ENCODE measurements at places on chromosomes 12 and 14.

DNA sequence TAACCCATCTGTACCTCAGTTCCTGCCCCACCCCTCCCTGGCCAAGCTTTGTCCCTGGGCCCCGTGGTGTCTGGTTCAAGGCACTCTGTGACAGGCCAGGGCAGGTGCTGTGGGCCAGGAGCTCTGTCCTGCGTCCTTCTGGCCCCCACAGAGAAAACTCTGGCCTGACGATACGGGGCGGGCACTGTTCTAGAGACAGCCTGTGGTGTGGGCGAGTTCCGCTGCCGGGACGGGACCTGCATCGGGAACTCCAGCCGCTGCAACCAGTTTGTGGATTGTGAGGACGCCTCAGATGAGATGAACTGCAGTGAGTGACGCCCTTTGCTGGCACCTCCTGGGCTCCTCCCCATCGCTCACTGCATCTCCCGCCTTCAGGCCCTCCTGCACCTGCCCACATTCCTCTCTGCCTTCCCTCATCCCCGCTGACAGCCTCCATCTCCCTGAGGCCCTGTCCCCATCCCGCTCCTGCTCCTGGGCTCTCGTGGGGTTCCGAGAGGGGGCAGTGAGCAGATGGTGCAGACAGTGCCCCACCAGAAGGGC lies 22.8 kb upstream of the NXPH4 start:
- no peak for DNase-seq

- DNase-seq, result no peak
Measured at GRCh38 chr14:61472801-61473376, 151.5 kb downstream of the PRKCH start.

DNA sequence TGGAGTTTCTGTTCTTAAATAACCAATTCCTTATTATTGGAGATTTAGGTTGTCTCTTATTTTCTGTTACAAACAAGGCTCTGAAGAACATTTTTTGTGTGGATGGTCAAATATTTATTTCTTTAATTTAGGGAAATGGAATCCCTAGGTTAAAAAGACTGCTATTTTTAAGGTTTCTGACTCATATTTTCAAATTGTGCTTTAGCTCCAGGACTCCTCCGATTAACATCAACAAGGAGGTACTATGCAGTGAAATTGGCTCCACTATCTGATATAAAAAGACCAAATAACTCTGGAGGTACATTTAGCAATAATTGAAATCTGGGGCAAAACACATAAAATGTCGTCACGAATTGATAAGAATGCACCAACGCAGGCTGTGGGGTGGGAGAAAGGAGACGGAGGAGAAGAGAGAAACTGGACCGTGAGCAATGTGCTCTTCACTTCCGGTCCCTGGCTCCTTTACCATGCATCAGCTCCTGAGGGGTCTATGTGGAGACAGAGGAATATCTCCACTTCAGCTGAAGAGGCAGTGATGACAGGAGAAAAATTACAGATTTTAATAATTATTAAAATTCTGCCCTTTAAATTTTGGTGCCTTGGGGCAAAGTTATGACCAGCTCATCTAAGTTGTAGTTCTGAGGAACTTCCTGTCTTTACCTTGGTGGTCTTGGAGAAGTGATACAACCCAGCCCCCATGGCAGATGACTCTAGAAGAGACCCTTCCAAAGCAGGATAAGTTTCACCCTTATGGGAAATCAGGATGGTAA lies 90.2 kb upstream of the BTG1 start:
- no peak for DNase-seq

DNA sequence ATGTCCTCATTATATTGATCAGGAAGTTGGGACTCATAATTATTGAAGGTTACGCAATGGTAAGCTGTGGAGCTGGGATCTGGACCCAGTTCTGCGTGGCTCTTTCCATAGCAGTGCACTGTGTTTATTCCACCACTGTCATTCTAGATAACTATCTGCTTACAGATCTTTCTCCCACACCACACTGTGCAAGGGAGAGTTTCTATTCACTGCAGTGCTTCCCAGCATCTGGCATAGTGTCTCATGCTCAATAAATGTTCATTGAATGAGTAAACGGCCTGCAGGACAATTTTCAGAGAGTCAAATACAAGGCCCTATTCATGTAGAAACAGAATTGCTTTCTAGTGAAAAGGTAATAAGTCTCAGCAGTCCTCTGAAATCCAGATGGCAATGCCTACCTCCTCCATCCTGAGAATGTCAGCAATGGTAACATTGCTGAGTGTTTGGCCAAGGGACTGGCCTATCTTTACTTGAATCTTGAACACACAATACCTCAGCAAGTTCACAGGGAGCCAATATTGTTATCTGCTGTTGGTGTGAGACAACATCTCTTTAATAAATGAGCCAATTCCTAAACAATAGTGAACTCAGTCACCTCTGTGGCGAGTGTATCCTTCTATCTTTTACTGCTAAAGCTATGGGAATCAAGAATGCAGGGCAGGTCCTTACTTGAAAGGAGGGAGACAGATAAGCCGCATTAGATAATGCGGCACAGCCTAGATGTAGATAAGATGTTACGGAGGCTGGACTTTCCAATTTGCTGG lies 332.4 kb upstream of the PRICKLE1 start:
- no peak for DNase-seq

GRCh38 chr12:126952096-126953007 lies 1314.6 kb upstream of the TMEM132C start:
- no peak for DNase-seq

GRCh38 chr12:109863847-109864712 lies 16.3 kb downstream of the GLTP start:
- DNase-seq, result no peak

DNA sequence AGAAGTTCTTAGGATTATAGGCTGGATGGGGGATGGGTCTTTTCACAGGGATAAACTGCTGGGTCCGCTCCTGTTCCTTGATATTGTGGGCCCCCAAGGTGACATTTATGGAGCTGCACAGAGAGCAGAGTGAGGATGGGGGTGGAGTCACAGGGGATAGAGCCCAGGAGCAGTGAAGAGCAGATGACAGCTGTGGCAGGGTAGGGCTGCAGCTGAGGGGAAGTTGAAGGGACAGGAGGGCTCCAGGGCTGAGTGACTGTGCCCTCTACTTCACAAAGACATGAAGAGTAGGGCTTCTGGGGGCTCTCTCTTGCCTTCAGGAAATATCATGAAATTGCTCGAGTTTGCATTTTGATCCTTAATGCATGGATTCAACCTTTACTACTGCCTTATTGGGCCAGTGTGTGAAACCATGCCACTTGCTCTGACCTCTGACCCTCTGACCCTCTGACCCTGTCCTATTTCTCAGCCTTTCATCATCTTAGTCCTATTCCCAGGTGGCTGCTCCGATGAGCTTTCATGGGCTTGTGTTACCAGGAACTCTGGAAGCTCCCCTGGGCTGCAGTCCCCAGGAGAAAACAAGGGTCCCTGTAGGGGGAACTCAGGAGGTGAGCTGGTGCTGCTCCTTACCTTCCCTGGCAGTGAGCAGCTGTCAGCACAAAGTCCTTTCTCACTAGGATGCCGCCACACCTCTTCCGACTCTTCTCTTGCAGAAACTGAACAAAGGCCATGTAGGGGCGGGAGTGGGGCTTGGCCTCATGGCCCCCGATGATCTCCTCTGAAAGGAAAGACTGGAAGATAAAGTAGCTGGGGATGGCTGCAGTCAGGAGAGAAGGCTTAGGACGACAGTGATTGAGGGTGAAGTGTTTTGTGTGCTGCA lies 1.6 kb downstream of the GZMH start:
- no peak for DNase-seq

- no peak for DNase-seq
Measured at GRCh38 chr12:67504026-67504425, 144.5 kb upstream of the DYRK2 start.

- DNase-seq, result no peak
Measured at GRCh38 chr12:21169878-21170472, 39.0 kb downstream of the SLCO1B1 start.

DNA sequence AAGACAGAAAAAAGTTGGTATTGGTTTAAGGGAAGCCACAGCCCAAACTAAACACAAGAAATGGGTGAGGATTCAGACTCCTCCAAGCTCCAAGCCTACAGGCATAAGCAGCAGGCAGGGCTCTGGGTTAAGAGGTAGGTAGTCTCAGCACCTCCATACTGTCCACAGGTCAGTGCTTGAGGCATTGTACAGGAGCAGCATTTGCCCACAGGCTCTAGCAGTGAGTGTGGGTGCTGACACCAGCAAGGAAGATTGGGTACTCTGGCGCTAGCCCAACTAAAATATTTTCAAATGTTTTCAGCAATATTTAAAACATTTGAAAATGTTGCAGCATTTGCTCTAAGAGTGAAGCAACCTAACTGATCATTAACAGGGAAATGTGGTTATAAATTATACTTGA lies 33.1 kb downstream of the FERMT2 start:
- no peak for DNase-seq

- no peak for DNase-seq
Measured at GRCh38 chr12:13000616-13000924, 505 bp upstream of the HEBP1 start.

DNA sequence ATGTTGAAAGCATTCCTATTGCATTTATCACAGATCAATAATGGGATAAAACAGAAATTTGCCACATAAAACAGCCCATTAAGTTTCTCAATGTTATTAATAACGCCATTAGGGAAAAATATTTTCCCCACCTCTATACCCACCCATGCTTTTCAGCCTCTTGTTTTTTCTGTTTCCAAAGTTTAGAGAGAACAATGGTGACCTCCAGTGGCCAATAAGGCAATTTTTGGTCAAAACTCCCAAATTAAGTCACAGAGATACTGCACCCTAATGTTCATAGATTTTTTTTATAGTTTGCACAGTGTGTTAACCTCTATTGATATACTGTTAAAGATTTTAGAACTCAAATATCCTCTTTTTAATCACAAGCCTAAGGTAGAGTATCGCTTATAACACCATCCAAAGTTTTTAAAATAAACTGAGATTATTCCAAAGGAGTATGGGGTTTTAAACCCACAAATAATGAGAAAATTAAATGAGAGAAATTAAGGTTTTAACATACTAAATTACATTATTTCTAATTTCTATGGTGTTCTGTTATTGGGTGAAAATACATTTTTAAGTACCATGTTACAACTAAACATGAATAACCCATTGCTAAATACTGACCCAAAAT lies 184.7 kb upstream of the DCN start:
- DNase-seq, result no peak

DNA sequence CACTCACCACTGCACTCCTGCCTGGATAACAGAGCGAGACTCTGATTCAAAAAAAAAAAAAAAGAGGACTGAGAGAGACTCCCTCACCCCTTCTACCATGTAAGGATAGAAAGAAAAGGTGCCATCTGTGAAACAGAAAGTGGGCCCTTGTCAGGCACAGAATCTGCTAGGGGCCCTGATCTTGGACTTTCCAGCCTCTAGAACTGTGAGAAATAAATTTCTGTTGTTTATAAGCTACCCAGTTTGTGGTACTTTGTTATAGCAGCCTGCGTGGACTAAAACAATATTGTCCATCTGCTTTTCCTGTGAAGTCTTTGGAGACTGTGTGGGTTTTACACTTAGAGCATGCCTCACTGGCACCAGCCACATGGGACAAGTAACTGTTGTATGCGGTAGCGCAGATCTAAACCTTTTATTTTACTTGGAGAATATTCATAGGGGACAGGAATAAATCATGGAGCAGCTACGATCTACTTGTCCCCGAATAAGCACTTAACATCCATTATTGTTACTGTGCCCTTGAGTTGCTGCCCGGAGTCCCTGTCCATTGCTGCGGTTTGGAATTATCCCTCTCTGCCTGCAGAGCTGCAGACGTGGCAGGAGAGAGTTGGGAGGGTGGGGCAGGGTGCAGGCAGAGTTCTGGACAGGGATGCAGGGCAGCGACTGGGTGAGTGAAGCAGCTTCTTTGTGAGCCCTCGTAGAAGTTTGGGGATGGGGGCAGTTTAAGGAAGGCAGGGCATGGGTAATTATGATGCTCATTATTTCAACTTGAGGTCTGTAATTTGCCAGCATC lies 52.4 kb upstream of the STON2 start:
- no peak for DNase-seq

DNA sequence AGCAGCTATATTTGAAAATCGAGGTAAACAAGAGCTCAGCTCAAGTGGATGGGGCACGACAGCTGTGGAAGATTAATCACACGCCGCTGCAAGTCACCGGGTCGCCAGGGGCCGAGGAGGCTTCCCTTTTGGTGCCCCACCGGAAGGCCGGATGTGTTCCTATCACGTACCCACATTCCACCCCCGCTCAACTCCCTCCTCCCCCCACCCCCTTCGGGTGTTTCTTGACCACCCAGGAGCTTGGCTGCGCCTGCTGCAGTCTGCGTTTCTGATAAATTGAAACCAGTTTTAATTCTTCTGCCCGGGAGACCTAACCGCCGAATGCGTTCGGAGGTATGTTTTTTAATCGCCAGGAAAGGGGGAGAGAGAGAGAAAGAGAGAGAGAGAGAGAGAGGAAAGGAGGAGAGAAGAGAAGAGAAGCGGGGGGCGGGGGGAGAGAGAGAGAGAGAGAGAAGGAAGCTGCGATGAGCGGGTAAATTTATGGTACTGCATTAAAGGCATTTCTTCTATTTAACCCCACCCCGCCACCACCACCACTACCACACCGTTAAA lies 1.8 kb downstream of the SLC8A3 start:
- no peak for DNase-seq

Measured in esophagus squamous epithelium (tissue), 5 donors.